ENCODE measurements at places on chromosomes 3 and 15. TPM values are rescaled to one million over a fixed set of nuclear protein-coding genes. Genes with fewer than 3 reads are reported as not detected.
A peak's percentile ranks its signal among the peaks of the same experiment; 100 is the strongest.

- DNase-seq: no peak
- no peak overlapping the region for H3K27ac ChIP-seq
- H3K36me3 ChIP-seq: no peaks in the 10 kb centered on the region
- H3K4me3 ChIP-seq: no peak overlapping the region
- no peaks in the 10 kb centered on the region for H3K27me3 ChIP-seq
Measured at GRCh38 chr3:22485954-22486353, 717.2 kb upstream of the UBE2E2 start.

- no peak overlapping the region for H3K4me3 ChIP-seq
- H3K27ac ChIP-seq: peak overlapping the region; percentile 57
- no peaks in the 10 kb centered on the region for H3K27me3 ChIP-seq
- peaks cover 31% of the 10 kb centered on the region for H3K36me3 ChIP-seq
Measured at GRCh38 chr3:42204867-42205599, 61.0 kb downstream of the CCK start.

Gene FAM227B
- 12.6 TPM for polyA plus RNA-seq

DNA sequence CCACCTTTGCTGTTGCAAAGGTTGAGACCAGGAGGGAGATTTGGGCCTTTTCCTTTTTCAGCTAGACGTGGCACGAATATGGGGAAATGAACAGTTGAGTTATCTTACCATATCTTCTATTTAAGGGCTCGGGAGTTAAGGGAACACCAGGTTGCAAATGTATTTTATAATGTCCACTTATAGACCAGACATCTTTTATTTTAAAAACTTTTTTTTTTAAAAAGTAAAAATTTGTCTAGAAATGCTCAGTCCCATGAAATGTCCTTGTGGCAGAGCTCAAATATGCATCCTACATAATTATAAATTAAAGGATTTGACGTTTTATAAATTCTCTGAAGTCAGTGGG, 103.6 kb upstream of the VEPH1 start:
- H3K36me3 ChIP-seq: no peaks in the 10 kb centered on the region
- H3K27ac ChIP-seq: no peak overlapping the region
- H3K27me3 ChIP-seq: no peaks in the 10 kb centered on the region
- DNase-seq: no peak
- H3K4me1 ChIP-seq: no peaks in the 10 kb centered on the region

DNA sequence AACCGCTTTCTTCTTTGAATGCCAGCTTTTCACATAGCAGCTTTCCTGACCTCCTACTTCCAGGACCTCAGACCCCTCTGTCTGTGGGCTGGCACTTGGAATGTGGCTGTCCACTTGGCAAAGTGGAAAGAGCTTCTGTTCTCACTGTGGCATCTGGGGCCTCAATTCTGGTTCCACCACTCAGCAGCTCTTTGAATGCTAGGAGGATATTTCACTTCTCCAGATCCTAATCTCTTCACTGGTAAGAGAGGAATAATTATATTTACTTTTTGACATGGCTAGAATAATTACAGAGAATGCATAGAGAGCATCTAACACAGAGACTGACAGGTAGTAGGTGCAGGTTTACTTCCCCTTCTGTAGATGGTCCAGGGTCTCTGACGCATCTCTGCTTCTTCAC, 405.9 kb downstream of the LPP start:
- H3K4me3 ChIP-seq: no peak overlapping the region
- H3K4me1 ChIP-seq: no peaks in the 10 kb centered on the region
- no peak overlapping the region for H3K27ac ChIP-seq
- DNase-seq: no peak
- H3K36me3 ChIP-seq: no peaks in the 10 kb centered on the region
- H3K27me3 ChIP-seq: no peaks in the 10 kb centered on the region

Gene ZNF860
- polyA plus RNA-seq: not detected

- no peak overlapping the region for H3K27ac ChIP-seq
- no peaks in the 10 kb centered on the region for H3K4me1 ChIP-seq
- H3K36me3 ChIP-seq: no peaks in the 10 kb centered on the region
Measured at GRCh38 chr15:78831229-78832207, 20.3 kb upstream of the ADAMTS7 start.

GRCh38 chr3:13274125-13274524, 146.0 kb downstream of the NUP210 start:
- H3K4me1 ChIP-seq: no peaks in the 10 kb centered on the region
- H3K27me3 ChIP-seq: peaks cover 1% of the 10 kb centered on the region
- no peak for DNase-seq
- no peak overlapping the region for H3K27ac ChIP-seq

Gene NCK1
- 29.5 TPM for polyA plus RNA-seq

- no peak overlapping the region for H3K4me3 ChIP-seq
- DNase-seq: no peak
- no peaks in the 10 kb centered on the region for H3K27me3 ChIP-seq
Measured at GRCh38 chr15:82551646-82552247, 11.5 kb upstream of the RPS17 start.
